ENCODE measurements at places on chromosomes 1 and 21. TPM values are rescaled to one million over a fixed set of nuclear protein-coding genes. Genes with fewer than 3 reads are reported as not detected.

PCAT6 gene
- 2.5 TPM for total RNA-seq

CFHR5 gene
- not detected for total RNA-seq

CFAP141 gene
- not detected for total RNA-seq

LINGO4 gene
- total RNA-seq, result not detected

TNN gene
- not detected for total RNA-seq

ZFYVE9 gene
- total RNA-seq, result 6.9 TPM

MEX3A gene
- 3.1 TPM for total RNA-seq

MAEL gene
- not detected for total RNA-seq
